ENCODE measurements at places on chromosomes 16 and 17. TPM values are rescaled to one million over a fixed set of nuclear protein-coding genes. Genes with fewer than 3 reads are reported as not detected.

KIF2B gene
- not detected for total RNA-seq

DHRS7C gene
- not detected for total RNA-seq

RBFOX1 gene
- not detected for total RNA-seq

C17orf107 gene
- 27.5 TPM for total RNA-seq

SPATA22 gene
- not detected for total RNA-seq

TEX14 gene
- 0.89 TPM for total RNA-seq

HLF gene
- total RNA-seq: 0.59 TPM

SLC47A2 gene
- not detected for total RNA-seq

APOH gene
- not detected for total RNA-seq

IL17C gene
- 1.2 TPM for total RNA-seq

ZSCAN10 gene
- 0.77 TPM for total RNA-seq

NPIPA8 gene
- total RNA-seq: not detected

DNA sequence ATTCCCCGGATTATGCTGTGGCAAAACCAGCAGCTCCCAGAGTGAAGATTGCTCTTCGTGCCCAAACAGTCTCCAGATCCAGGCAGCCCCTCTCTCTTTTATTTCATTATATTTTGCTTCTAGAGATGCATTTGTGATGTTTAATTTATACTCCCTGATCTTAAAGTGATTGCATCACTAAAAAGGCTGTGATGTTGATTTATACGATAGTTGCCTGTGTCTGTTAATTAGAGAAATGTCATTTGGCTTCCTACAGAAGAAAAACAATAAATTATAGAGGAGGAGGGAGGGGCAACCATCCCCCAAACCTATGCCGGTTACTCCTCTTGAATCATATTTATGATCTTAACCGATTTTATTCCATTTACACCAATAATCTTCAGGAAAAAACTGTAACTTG lies 615.3 kb downstream of the TOX3 start:
- no peak for DNase-seq

- no peak for DNase-seq
Measured at GRCh38 chr17:70034158-70034557, 40.9 kb upstream of the KCNJ16 start.

DNA sequence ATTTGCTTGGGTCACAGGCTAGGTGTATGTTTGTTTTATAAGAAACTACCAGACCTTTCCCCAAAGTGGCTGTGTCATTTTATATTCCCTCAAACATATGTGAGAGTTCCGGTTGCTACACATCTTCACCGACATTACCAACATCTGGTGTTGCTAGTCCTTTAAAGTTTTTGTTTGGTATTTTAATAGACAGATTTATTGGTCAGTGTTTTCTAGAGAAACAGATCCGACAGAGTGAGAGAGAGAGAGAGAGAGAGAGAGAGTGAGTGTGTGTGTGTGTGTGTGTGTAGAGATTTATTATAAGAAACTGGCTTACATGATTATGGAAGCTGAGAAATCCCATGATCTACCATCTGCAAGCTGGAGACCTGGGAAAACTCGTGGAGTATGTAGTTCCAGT lies 31.0 kb downstream of the LDHD start:
- DNase-seq: no peak

DNA sequence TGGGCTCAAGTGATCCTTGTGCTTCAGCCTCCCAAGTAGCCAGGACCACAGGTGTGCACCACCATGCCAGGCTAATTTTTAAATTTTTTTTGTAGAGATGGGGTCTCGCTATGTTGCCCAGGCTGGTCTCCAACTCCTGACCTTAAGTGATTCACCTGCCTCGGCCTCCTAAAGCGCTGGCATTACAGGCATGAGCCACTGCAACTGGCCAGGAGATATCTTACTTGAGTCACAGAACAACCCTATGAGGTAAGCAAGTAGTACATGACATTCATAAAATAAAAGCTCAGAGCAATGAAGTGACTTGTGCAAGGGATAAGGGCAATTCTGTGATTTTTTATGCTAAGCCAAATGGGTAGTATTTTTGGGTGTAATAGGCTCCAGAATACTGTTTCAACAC lies 57.3 kb downstream of the CDC27 start:
- no peak for DNase-seq

GRCh38 chr16:80573700-80574120 lies 32.9 kb downstream of the DYNLRB2 start:
- DNase-seq: no peak

- DNase-seq: no peak
Measured at GRCh38 chr17:12342609-12343435, 322.1 kb downstream of the MAP2K4 start.

GRCh38 chr16:785563-786535 lies 2.3 kb downstream of the RPUSD1 start:
- DNase-seq: peak; percentile 82

DNA sequence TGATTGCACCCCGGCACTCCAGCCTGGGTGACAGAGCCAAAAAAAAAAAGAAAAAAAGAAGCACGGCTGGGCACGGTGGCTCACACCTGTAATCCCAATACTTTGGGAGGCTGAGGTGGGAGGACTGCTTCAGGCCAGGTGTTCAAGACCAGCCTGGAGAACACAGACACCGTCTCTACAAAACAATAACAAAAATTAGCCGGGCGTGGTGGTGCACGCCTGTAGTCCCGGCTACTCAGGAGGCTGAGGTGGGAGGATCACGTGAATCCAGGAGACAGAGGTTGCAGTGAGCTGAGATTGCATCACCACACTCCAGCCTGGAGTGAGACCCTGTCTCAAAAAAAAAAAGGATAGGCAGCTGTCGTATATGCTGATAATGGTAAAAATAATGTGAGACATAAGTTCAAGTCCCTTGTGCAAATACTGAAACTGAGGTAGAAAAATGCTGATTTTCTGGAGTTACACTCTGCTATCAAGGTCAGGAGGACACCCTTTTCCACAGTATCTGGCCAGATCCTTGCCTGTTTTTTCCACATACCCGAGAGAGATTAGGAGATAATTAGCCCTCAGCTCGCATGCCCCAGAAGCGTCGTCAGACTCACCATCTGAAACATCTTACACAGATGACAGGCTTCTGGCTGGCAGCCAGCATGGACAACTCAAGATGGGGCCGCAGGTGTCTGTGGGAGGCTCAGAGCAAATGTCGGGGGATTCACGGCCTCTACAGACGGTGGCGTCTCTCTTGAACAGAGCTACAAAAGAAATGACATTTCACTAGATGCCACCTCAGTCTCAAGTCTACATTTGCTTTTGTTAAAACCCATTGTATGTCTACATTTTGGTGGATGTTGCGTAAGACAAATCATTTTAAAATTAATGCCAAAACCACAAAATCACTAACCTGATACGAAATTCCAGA lies 36.8 kb downstream of the WDR45B start:
- DNase-seq: no peak

GRCh38 chr16:84175350-84176081 lies 11.3 kb downstream of the TAF1C start:
- peak; percentile 39 for DNase-seq

DNA sequence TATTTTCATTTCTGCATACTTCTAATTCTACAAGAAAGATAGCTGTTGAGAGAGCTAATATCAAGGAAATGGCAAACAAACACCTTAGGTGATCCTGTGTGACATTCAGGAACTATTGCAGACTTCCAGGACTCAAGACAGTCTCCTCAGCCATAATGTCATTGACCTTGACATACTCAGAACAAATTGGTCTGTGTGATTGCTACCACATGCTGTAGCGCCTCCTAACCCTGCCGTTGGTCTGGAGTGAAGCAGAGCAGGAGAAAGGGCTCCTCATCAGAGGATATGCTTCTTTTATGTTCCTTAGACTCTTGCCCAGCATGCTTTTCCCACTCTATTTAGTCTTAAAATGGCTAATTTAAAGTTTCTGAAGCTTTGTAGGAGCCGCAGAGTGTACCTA lies 194.2 kb upstream of the TBX2 start:
- DNase-seq: no peak

GRCh38 chr17:62823111-62823893 lies 15.2 kb upstream of the MARCHF10 start:
- no peak for DNase-seq

DNA sequence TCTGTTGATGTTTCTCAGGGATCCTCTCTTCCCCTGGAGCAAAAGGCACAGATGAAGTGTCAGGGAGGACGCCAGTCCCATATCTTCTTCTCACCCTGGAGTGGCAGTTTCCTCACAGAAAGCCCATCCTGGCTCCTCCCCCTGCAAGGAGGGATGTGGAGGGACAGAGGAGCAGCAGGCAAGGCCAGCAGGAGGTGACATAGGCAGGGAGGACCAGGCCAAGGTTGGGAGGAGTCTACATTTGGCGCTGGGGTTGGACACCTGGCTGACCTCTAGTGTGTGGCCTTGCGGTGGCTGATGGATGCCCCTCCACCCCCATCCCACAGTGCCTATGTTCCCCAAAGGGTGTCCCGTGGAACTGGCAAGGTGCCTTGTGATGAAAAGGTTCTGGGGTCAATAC lies 125.4 kb downstream of the SEC14L1 start:
- no peak for DNase-seq

DNA sequence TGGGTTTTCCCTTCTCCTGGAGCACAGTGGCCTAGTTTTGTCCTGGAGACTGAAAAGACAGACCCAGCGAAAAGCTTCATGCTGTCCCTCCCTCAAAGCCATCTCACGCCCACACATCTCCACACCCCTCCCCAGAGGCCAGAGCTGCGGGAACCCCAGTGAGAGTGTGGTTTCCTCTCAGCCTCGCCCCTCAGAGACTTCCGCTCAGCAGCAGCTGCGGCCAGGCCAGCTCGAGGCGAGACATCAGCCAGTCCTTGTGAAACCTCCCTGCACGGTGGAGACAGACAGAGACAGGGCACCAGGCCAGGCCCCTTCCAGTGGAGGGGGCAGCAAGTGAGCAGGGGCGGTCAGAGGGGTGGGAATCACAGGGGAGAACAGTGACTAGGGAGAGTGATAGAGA lies 77.0 kb upstream of the TNRC6C start:
- peak; percentile 89 for DNase-seq

DNA sequence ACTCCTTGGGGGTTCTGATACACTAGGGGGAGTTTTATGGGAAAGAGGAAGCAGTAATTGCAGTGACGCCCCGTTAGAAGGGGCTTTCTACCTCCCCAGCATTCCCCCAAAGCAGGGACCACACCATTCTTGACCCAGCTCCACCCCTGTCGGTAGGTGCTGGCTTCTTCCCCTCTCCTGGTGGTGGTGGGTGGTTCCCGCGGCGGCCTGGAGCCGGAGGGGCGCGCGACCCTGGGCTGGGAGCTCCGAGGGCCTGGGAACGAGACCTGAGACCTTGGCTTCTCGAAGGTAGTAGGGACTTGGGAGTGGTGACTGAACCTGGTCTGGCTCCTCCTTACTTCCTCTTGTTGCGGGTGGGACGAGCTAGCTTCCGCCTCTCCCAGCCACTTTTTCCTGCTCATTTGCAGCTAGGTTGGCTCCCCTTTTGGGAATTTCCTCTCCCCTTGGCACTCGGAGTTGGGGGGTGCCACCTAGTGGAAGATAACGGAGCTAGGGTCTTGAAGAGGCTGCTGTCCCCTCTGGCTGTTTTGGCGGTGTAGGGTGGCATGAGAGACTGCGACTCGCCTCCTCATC lies 438 bp downstream of the GRN start:
- peak; percentile 73 for DNase-seq

GRCh38 chr16:20734056-20734455 lies 7.6 kb downstream of the THUMPD1 start:
- no peak for DNase-seq

DNA sequence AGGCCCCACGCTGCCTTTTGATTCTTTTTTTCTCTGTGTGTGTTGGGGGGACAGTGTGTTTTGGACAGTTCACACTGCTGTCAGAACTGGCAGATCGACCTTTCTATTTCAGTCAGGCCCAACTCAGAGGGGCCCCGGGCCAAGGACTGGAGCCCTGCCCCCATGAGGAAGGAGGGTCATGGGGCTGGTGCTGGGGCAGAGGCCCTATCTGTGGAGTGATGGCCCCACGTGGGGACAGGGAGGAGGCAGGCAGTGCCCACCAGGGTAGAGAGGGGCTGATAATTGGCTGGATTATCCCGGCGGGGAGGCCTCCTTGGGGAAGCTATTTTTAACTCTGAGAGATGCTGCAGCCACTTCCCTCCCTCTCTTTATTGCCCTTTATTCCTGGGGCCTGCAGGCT lies 5.7 kb upstream of the KCNJ12 start:
- no peak for DNase-seq

DNA sequence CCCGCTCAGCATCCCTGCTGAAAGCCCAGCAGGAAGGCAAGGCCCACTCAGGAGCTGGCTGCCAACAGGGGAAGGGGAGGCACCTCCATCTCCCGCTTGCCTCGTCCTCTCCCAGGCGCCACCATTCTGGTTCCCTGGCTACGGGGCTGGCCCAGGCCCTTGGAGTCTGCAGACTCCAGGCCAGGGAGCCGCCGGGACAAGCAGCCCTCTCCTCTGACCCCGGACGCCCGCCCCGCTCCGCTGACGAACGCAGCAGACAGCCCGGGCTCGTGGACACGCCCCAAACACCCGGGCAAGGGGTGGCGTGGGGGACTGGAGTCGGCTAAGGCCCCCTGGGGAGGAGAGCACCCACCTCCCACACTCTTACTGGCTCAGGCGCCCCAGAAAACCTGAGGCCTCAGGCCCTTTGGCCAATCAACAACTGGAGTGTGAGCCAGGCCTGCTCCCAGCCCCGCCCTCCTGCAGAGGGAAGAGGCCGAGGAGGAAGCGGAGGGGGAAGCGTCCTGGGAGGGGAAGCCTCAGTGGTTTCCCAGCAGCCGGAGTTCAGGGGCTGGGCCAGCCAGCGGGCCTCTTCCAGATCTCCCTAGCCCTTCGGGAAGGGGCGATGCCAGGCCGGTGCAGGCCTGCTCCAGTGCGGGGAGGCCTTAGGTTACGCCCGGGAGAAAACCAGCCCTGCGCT lies 4.2 kb downstream of the MNT start:
- no peak for DNase-seq

- no peak for DNase-seq
Measured at GRCh38 chr17:82145550-82146155, 47.6 kb upstream of the FASN start.

DNA sequence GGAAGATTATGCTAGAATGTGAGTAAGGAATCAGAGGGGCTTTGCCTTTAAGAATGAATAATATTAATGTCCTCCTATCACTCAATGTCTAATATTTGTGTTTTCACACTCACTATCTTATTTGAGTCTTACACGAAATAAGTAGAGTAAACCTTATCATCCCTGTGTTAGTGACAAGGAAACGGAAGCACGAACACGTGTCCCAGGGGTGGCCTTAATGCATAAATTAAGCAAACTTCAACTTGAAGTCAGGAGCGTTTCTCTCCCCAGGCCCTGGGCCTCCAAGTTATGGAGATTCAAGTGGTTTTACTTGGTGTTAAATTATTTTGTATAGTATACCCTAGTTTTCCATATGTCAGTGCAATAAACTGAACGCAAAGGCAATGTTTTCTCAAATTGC lies 96.0 kb downstream of the WDR59 start:
- DNase-seq: peak; percentile 24
